ENCODE measurements at places on chromosomes 12 and 14.

- DNase-seq = no peak
These were observed 55.0 kb downstream of the ANAPC7 start for GRCh38 chr12:110348431-110349059.

DNA sequence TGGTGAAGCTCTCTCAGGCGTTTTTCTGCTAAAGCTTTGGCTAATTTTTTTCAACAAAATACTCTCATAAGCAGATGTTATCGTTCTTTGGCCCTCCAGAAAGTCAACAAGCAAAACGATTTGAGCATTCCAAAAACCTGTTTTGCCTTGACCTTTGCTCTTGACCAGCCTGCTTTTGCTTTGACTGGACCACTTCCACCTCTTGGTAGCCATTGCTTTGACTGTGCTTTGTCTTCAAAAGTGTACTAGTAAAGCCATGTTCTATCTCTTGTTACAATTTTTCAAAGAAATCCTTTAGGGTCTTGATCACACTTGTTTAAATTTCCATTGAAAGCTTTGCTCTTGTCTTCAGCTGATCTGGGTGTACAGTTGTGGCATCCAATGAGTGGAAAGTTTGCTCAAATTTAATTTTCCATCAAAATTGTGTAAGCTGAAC is 10.7 kb upstream of the ARID4A start:
- no peak for DNase-seq

DNA sequence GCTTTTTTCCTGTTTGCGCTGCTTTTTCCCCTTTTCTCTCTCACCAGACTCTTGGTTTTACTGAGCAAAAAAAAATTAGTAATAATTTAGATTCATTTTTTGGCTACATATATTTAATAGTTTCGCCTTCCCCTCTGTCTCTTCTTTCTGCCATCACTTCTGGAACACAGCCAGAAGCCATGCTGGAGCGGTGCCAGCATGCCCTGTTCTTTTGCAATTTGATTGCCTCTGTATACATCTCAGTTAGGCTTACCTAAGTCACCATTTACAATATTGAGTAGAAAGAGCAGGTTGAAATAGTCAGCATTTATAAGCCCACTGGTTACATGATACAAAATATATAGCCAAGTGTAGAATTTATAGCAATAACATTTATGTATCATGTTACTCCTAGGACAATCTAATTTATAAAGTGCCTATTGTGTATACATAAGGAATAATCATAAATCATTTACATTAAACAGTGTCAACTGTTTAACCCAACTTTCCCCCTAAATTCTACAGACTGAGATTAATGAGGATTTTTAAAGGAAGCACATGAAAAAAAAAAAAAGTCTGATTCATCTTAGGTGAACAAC is 413.8 kb upstream of the SOX5 start:
- no peak for DNase-seq

DNA sequence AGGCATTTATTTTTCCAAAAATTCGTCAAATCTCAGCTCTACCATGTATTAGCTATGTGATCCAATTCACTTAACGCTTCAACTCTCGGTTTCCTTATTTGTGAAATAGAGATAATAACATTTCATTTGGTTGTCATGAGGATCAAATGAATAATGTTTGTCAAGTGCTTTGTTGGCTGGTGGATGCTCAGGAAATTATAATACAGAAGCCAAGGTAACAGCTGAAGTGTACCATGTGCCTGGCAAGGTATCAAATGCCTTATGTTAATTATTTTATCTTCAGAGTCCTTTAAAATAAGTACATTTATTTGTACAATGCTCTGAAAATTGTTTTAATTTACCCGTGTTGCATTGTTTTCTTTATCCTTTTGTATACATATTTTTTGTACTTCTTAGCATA is 6.1 kb upstream of the PRKCH start:
- DNase-seq = no peak

DNA sequence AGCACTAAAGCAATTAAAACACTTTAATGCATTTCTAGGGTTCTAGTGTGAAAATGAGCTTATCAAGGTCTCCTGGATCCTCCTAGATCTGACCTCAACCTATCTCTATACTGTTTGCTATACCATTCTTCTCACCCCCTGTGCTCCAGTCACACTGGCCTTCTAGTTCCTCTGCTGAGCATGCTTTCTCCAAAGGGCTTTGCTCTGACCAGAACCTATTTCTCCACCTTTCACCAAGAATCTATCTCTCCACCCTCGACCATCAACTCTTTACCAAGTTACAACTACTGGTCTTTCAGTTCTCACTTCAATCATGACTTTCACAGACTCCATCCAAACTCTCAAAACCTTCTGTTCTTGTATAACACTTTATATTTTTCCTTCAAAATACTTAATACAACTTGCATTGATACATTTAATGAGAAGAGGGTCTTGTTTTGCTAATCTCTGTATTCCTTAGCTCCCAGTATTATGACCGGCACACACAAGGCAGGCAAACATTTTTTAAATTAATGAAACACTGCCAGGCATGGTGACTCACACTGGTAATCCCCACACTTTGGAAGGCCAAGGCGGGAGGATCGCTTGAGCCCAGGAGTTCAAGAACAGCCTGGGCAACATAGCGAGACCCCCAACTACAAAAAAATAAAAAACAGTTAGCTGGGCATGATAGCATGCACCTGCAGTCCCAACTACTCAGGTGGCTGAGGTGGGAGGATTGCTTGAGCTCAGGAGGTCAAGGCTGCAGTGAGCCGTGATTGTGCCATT is 22.8 kb downstream of the PPP1R12A start:
- no peak for DNase-seq

GRCh38 chr12:96506776-96507175 is 17.4 kb downstream of the CFAP54 start:
- no peak for DNase-seq

DNA sequence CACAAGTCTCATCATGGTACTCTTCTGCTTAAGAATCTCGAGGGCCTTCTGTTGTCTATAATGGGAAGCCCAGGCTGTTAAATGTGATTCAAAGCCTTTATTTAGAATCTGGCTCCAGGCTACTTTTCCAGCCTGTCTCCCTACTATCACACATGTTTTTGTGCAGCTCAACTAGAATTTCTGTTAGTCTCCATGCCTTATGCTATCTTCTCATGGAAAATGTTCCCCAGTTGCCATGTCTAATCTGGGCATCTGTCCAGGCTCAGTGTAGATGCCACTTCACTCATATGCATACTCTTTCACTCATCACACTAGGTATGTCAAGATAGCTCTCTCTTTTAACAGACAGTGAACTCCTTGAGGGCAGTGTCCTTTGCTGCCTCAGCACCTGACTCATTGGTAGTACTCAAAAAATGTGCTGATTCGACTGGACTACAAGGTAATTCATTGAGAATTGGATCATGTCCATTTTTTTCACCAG is 145.3 kb downstream of the TTLL5 start:
- DNase-seq = no peak

GRCh38 chr12:99619389-99620158 is 28.0 kb upstream of the GARIN6 start:
- DNase-seq = no peak

GRCh38 chr12:101743724-101744472 is 4.6 kb upstream of the SYCP3 start:
- DNase-seq = no peak

- peak; percentile 63 for DNase-seq
These were observed at the start of gene MYG1 for GRCh38 chr12:53299454-53300180. Gene MYG1, plus strand, starts transcription at chr12:53299695. Its CDS starts 43 bp downstream, at chr12:53299738.

DNA sequence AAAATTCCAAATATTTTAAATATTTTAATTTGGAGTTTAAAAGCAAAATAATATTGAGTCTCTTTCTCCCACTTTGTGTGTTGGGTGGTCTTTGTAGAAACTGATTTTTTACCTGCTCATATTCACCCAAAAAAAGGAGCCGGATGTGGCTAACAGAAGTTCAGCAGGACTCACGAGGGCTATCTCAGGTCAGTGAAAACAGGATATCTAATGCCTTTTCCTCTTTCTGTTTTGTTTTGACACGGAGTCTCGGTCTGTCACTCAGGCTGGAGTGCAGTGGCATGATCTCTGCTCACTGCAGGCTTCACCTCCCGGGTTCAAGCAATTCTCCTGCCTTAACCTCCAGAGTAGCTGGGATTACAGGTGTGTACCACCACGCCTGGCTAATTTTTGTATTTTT is 30.8 kb downstream of the COA8 start:
- no peak for DNase-seq

GRCh38 chr14:70213721-70214282 is 25.1 kb upstream of the SLC8A3 start:
- no peak for DNase-seq

GRCh38 chr12:66352899-66353298 is 50.6 kb downstream of the HELB start:
- no peak for DNase-seq

DNA sequence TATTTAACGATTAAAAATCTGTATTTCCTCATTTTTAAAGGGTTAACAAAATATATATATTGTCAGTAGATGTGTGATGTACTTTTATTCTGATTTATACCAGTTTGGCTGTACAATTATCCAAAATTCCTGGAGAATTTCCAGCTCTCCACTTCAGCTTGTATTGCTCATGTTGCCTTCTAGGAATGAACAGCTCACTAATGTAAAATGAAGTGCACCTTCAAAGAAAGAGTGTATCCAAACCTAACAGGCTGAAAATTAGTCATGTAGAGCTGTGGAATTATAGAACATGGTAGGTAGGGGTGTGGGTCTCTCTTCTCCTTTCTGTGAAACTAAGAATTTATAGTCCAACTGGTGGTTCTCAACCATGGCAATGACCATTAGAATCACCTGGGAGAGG is 362.0 kb downstream of the ETNK1 start:
- DNase-seq = no peak

GRCh38 chr12:106154751-106155273 is 16.1 kb upstream of the NUAK1 start:
- no peak for DNase-seq

- DNase-seq = no peak
These were observed 49.9 kb downstream of the PPP4R4 start for GRCh38 chr14:94224040-94224439.

- no peak for DNase-seq
These were observed 53.6 kb downstream of the BRMS1L start for GRCh38 chr14:35879654-35880249.

DNA sequence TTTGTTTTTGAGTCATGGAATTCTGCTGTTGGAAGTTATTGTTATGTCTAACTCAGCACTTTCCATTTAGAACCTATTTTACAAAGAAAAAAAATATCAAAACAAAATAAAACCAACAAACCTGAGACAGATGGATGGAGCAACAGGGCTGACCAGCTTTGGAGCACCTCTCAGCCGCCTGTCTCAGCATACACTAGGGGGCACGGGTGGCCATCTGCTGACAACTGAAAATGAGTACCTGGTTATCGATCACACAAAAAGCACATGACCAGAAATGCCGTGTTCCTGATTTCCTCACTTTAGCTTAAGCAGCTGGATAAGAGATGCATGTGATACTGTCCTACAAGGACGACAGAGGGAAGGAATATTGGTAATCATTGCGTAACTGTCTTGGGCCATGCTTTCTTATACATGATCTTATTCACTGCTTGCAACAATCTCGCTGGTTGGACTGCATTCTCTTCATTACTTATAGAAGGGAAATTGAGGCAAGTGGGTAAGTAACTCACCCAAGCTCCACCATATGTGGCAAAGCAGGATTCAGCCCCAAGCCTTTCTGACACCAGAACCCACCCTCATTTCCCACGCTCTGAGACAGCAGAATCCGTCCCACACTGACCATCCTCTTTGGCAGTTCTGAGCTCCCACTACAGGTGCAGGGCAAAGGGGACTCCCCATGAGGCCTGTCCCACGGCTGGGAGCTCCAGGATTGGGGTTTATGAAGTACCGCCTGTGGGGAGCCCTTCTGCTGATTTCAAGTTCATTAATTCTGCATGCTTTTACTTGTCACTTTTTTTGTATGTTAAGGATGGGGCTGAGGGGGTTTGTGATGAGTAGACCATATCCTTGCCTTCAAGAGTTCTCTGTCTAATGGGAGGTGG is 43.5 kb downstream of the C14orf132 start:
- no peak for DNase-seq

GRCh38 chr14:20798318-20798717 is 4.3 kb downstream of the RNASE1 start:
- DNase-seq = no peak

GRCh38 chr12:50555471-50555885 is 50.7 kb downstream of the DIP2B start:
- DNase-seq = no peak

- DNase-seq = no peak
These were observed 623 bp upstream of the TSPAN8 start for GRCh38 chr12:71158361-71158882.

DNA sequence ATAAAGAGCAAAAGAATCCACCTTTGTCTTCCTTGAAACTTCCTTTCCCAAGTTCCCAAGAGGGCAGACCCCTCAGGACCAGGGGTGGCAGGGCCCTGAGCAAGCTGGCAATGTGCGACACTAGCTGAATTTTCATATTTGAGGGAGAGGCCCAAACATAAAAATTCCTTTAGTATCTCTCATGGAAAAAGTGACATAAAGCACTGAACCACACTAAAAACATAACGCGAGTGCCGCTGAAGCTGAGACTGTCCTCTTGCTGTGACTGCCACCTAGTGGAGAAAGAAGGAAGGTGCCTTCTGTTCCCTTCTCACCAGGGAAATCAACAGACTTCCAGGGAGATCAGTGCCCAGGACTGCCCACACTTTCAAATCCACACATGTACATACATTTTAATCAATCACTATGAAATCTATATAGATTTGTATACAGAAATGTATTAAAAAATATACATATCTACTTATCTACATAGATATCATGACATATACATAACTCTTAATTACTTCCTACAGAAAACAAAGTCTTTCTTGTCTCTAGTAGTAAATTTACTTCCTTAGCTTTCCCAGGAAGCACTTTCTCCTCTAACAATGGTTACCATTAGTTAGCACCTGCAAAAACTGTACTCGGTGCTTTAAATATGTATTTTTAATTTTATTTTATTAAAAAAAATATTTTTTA is 53.8 kb downstream of the SSH1 start:
- peak; percentile 32 for DNase-seq

DNA sequence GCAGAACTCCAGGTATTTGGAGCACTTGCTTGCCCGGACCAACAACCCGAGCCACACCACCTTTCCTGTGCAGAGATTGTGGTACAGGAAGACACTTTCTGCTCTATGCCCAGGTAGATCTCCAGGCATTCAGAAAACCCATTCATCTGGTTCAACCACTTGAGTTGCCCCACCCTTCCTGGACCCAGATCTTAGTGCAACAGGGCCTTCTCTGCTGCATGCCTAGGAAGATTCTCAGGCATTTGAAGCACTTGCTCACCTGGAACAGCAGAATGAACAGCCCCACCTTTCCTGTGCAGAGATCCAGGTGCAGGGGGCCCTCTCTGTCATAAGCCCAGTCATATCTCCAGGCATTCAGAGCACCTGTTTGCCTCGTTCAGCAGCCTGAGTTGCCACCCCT is 412.8 kb upstream of the MGAT4C start:
- DNase-seq = no peak

- DNase-seq = no peak
These were observed 2.9 kb downstream of the RBM23 start for GRCh38 chr14:22915886-22916521.

DNA sequence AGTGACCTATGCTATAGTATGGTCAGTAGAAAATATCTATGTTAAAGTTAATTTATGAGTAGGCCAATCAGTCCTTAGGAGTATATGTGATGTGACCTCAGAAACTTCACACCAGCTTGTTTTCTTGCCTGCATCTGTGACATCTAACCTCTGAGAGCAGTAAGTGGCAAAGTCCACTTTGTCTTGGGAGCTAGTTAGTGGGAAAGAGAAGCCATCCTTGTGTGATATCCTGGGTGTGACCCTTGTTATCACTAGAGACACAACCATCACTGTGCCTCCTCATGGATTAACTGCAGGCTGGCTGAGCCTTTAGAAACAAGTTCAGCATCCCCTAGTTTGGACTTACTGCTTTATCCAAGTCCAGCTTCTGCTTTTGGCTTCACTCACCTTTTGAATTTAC is 170.6 kb upstream of the STXBP6 start:
- DNase-seq = no peak

GRCh38 chr12:75955251-75955650 is 76.3 kb downstream of the PHLDA1 start:
- DNase-seq = no peak

Measured in activated CD8-positive, alpha-beta memory T cell treated with anti-CD3 and anti-CD28 coated beads for 48 hours (primary cell).